ENCODE measurements at places on chromosomes 7 and 10. TPM values are rescaled to one million over a fixed set of nuclear protein-coding genes. Genes with fewer than 3 reads are reported as not detected.

WEE2 gene
- total RNA-seq, result 0.16 TPM

- DNase-seq, result no peak
- peaks cover 10% of the 10 kb centered on the region for H3K27me3 ChIP-seq
- no peaks in the 10 kb centered on the region for H3K36me3 ChIP-seq
- no peak overlapping the region for H3K4me3 ChIP-seq
These were observed 48.4 kb downstream of the UNC5B start for GRCh38 chr10:71260622-71261325.

GRCh38 chr10:133537546-133538545 lies 10.7 kb downstream of the CYP2E1 start:
- no peak overlapping the region for H3K4me3 ChIP-seq
- peaks cover 2% of the 10 kb centered on the region for H3K36me3 ChIP-seq
- no peaks in the 10 kb centered on the region for H3K27me3 ChIP-seq
- H3K27ac ChIP-seq, result no peak overlapping the region

AKR1E2 gene
- total RNA-seq, result 10.0 TPM

GRCh38 chr7:15068324-15068723 lies 165.8 kb upstream of the DGKB start:
- no peak overlapping the region for H3K4me3 ChIP-seq
- H3K4me1 ChIP-seq, result no peaks in the 10 kb centered on the region
- H3K27ac ChIP-seq, result no peak overlapping the region

ADAM8 gene
- total RNA-seq, result 16.3 TPM

ADARB2 gene
- 1.3 TPM for total RNA-seq

DNA sequence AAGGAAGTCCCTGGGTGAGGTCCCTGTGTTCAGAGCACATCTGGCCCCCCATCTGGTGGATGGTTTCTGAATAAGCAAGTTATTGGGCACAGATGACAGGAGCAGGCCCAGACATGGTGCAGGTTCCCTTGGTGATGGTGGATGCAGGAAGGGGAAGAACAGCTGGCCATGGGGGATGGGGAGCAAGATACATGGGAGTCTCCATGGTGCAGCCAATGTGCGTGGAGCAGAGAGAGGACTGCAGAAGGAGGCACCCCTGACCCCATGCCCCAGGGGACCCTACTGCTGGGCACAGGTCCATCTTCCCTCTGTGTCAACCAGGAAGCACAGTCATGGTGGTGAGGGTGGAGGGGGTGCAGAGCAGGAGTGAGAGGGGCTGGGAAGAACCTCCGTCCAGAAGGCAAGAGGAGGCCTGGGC lies 43.8 kb upstream of the RABGEF1 start:
- H3K27ac ChIP-seq, result no peak overlapping the region
- H3K36me3 ChIP-seq, result peaks cover 4% of the 10 kb centered on the region
- H3K27me3 ChIP-seq, result no peaks in the 10 kb centered on the region
- H3K4me1 ChIP-seq, result no peaks in the 10 kb centered on the region
- DNase-seq, result no peak

- no peaks in the 10 kb centered on the region for H3K27me3 ChIP-seq
- no peaks in the 10 kb centered on the region for H3K4me1 ChIP-seq
- H3K36me3 ChIP-seq, result no peaks in the 10 kb centered on the region
- DNase-seq, result no peak
- H3K27ac ChIP-seq, result no peak overlapping the region
These were observed 138.4 kb upstream of the IGFBP3 start for GRCh38 chr7:46059308-46060020.

DNA sequence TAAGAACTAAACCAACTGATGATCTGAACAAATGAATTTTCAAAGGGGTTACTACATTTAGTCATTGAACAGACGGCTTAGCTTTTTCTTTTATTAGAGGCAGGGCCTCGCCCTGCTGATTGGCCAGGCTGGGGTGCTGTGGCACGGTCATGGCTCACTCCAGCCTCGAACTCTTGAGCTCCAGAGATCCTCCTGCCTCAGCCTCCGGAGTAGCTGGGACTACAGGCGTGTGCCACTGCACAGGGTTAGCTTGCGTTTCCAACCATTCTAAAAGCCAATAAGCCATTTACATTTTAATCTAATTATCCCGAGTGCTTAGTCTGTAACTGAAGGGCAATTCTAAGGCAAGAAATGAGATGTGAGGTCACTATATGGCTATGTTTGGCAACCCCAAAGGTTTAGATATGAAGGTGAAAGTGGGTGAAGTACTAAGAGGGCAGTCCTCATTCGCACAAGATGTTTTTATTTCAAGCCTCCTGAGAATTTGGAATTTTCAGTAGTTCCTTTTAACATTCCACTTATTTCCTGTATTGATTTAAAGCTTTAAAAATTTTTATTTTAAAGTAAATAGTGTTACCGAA lies 1.6 kb upstream of the CDK13 start:
- no peaks in the 10 kb centered on the region for H3K36me3 ChIP-seq
- H3K4me3 ChIP-seq, result peak overlapping the region; percentile 95
- peak overlapping the region; percentile 100 for H3K27ac ChIP-seq
- H3K4me1 ChIP-seq, result peaks cover 14% of the 10 kb centered on the region
- no peak for DNase-seq

DNA sequence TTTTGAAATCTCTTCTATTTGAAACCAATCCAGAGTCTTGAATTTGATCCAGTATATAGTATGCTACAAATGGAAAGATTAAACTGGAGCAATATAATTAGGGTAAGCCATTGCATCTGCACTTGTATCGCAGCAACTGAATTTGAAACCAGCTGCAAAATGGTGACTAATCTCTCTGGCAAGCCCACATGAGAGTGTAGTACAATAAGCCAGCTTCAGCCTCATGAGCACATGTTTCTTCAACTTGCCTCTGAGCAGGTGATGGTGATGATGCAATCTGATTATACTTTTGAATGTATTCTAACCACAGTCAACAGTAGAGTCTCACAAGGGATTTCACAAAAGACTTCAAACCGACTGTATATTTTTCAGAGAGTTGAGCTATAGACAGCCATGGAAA lies 829 bp upstream of the RPA3 start:
- DNase-seq, result no peak
- H3K27ac ChIP-seq, result no peak overlapping the region
- H3K4me1 ChIP-seq, result peaks cover 3% of the 10 kb centered on the region

DNA sequence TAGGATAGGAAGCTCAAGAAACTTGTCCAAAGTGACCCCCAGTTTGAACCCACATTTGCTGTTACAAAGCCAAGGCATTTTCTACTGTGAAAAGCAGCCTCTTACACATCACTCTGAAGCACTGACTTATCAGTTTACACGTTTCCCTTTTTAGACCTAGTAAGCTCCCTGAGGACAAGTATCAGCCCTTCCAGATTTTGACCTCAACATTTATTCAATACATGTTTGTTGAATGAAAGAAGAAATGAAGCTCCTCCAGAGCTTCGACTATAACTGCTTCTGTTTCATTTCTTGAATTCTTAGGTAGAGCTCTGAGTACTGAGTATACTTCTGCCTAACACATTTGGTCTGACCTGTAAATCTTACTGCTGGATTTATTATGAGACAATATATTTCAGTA lies 2.7 kb downstream of the WASL start:
- DNase-seq, result no peak
- H3K27ac ChIP-seq, result peak overlapping the region; percentile 99
- peak overlapping the region; percentile 99 for H3K4me3 ChIP-seq
- H3K4me1 ChIP-seq, result peaks cover 47% of the 10 kb centered on the region
- H3K27me3 ChIP-seq, result no peaks in the 10 kb centered on the region

PODXL gene
- total RNA-seq, result 27.0 TPM

GRCh38 chr10:130764651-130765050 lies 546.9 kb downstream of the TCERG1L start:
- no peak overlapping the region for H3K4me3 ChIP-seq
- no peaks in the 10 kb centered on the region for H3K36me3 ChIP-seq
- no peaks in the 10 kb centered on the region for H3K27me3 ChIP-seq
- H3K4me1 ChIP-seq, result no peaks in the 10 kb centered on the region

C10orf53 gene
- total RNA-seq, result not detected

DNA sequence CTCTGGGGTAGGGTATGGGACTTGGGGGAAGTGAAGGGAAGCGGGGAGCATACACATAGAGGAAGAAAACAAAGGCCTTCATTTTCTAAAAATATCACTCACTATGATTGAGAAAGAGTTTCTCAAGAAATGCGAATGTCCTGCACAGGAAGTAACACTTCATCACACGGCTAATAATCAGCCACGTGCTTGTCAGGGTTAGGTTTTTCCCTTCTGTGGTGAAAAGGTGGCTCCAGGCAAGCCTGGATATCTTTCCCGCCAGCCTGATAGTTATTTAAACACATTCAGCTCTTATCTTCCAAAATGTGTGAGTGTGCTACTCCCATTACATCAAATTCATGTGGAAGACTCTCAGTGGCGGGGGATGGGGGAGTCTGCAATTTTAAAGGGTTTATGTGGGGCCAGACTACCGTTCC lies 166.4 kb upstream of the ADO start:
- no peak for DNase-seq
- H3K27ac ChIP-seq, result no peak overlapping the region
- no peak overlapping the region for H3K4me3 ChIP-seq
- peaks cover 3% of the 10 kb centered on the region for H3K27me3 ChIP-seq
- H3K36me3 ChIP-seq, result no peaks in the 10 kb centered on the region

- H3K27ac ChIP-seq, result no peak overlapping the region
- H3K4me1 ChIP-seq, result peaks cover 7% of the 10 kb centered on the region
- H3K4me3 ChIP-seq, result no peak overlapping the region
- H3K36me3 ChIP-seq, result no peaks in the 10 kb centered on the region
These were observed 339.8 kb downstream of the SEMA3D start for GRCh38 chr7:84847038-84847437.

SLC18A3 gene
- 0.20 TPM for total RNA-seq

- H3K4me1 ChIP-seq, result no peaks in the 10 kb centered on the region
- H3K36me3 ChIP-seq, result peaks cover 3% of the 10 kb centered on the region
- no peaks in the 10 kb centered on the region for H3K27me3 ChIP-seq
- DNase-seq, result no peak
- no peak overlapping the region for H3K27ac ChIP-seq
These were observed 102.3 kb upstream of the ARHGAP21 start for GRCh38 chr10:24826009-24826408.

STEAP1 gene
- total RNA-seq, result 5.8 TPM

Measured in progenitor cell of endocrine pancreas (in vitro differentiated cells).